ENCODE measurements at places on chromosomes 3 and 15. TPM values are rescaled to one million over a fixed set of nuclear protein-coding genes. Genes with fewer than 3 reads are reported as not detected.

DNA sequence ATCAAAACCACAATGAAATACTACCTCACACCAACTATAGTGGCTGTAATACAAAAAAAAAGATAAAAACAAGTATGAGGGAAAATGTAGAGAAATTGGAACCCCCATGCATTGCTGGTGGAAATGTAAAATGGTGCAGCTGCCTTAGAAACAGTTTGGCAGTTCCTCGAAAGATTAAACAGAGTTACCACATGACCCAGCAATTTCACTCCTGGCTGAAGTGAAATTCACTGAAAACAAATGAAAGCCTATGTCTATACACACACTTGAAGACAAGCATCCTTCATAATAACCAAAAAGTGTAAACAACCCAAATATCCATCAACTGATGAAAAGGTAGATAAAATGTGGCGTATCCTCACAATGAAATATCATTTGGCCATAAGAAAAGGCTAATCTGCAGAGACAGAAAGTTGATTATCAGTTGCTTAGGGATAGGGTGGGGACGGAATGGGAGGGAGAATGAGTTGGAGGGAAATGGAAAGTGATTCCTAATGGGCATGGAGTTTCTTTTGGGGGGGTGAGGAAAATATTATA is 20.1 kb upstream of the RASA2 start:
- DNase-seq, result no peak

- no peak for DNase-seq
Observed at GRCh38 chr3:197837282-197837681, 46.2 kb downstream of the LRCH3 start.

DNA sequence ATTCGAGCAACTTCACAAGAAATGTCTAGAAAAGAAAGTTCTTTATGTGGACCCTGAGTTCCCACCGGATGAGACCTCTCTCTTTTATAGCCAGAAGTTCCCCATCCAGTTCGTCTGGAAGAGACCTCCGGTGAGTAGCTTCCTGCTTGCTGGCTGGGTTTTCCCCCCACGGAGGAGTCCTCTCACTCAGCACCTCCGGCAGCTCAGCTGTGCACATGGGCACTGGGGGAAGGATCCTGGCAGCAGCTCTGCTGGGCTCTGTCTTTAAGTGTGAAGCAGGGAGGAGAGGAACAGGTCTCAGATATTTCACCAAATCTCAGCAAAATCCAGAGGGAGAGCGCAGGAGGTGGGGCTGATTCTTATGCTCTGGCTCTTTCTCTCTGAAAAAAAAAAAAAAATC is 684 bp downstream of the CAPN3 start:
- DNase-seq, result no peak

- DNase-seq, result no peak
Observed at GRCh38 chr3:82475306-82475705, 713.9 kb upstream of the GBE1 start.

GRCh38 chr3:187051724-187052366 is 87.5 kb downstream of the RPL39L start:
- DNase-seq, result no peak

- DNase-seq, result no peak
Observed at GRCh38 chr3:71659864-71660591, 65.2 kb downstream of the EIF4E3 start.

DNA sequence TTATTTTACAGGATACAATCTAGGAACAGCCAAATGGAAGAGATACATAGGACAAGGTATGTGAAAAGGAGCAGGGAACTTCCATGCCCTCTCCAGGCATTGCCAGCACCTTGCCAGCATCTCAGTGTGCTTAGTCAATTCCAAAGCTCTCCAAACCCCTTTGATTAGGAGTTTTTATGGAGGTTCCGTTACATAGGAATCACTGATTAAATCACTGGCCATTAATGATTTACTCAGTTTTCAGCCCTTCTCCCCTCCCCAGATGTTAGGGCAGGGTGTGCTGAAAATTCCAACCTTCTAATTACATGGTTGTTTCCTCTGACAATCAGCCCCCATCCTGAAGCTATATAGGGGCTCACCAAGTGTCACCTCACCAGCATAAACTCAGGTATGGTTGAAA is 11.5 kb downstream of the MYLK start:
- DNase-seq, result no peak

DNA sequence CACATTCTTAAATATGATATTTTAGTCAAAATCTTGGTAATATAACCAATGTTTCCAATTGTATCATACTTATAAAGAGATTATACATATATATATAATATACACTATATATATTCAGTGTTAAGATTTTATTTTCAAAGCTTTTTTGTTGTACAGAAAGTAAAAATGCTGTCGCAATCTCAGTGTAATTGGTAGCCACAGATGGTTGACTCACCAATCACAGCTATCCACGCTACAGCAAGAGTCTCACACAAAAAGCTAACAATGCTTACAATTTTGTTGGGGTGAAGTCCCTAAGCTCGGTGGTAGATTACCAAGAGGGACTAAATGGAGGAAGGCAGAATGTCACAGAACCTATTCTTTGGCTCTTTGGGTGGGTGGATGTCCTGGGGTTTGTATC is 16.9 kb upstream of the CFAP161 start:
- no peak for DNase-seq

DNA sequence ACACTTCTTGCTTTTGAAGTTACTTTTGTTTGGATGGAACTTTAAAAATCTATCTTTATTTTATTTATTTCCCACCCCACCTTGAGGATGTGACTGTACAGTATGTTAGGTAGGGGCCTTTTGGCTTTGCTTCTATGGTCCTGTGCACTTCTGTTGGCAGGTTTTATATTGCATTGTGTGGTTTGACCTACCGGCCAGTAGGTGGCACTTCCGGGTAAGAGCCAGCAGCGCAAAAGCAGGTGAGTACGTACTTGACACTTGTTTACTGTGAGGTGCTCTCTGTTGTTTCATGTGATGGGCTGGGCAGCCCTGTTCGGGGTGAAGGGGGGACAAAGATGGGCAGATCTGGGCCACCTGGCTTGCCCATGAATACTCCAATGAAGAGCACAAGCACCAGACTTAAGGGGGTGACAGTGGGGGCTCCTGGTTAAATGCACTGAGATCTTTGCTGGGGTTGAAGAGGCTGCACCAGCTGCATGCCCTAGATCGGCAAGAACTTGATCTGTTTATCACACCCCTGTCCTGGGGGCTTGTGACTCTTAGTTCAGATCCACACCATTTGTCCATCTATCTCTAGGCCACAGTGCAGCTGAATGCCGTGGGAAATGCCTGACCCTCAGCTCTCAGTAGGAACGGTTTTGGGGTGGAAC is 131.6 kb downstream of the NLGN1 start:
- no peak for DNase-seq

GRCh38 chr15:88636050-88636449 is 2.8 kb upstream of the ISG20 start:
- peak; percentile 61 for DNase-seq

DNA sequence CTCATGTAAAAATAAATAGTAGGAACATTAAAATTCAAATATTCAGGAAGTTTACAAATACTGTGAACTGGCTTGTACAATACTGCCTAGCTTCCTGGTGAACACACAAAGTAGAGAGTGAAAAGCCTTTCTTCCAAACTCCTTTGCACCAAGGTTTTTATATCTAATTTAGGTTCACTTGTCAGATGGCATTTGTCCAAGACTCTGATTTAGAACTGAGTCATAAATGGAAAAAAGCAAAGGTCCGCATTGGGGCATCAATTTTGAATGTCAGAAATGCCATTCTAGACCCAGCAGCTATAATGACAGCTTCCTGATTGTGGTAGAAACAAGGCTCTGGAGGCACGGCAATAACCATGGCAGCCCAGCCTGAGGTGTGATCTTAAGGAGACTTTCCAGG is 160.7 kb downstream of the PDE8A start:
- no peak for DNase-seq

DNA sequence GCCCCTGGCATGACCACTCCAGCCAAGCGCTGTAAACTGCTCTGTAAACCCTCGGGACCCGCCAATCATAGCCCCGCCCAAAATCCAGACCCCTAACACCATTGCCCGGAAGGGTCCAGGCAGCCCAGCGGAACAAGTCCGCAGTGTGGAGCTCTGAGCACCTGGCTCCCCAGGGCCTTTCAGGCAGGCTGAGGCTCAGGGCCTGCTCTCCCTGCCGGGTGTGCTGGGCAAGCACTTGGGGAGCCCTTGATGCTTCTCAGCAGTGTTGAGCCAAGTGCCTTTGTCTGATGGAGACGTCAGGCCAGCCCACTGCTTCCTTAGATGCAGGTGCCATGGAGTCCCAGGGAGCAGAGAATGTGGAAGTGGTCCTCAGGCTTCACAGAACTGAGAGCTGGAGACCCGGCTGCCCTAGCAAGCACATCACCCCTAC is 106.2 kb downstream of the TLE3 start:
- DNase-seq, result no peak

GRCh38 chr15:39320355-39320754 is 260.5 kb upstream of the THBS1 start:
- no peak for DNase-seq

DNA sequence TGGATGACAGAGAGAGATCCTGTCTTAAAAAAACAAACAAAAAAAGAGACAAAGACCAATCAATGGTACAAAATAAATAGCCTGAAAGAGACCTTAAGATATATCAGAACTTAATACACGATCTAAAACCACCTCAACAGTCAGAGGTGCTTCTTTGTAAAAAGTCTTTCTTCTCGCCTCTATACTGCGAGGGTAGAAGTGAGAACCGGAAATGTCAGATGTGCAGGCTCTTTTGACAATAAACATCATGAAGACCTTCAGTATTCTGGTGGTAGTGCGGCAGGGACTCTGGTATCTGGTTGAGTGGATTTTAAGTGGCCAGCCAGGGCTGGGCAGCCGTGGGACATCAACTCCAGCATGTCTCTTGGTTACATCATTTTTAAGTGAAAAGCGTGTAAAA is 30.0 kb downstream of the RUBCN start:
- DNase-seq, result no peak

GRCh38 chr3:55904716-55905115 is 417.6 kb upstream of the WNT5A start:
- DNase-seq, result no peak

- no peak for DNase-seq
Observed at GRCh38 chr3:197068077-197068476, 38.5 kb upstream of the MELTF start.

DNA sequence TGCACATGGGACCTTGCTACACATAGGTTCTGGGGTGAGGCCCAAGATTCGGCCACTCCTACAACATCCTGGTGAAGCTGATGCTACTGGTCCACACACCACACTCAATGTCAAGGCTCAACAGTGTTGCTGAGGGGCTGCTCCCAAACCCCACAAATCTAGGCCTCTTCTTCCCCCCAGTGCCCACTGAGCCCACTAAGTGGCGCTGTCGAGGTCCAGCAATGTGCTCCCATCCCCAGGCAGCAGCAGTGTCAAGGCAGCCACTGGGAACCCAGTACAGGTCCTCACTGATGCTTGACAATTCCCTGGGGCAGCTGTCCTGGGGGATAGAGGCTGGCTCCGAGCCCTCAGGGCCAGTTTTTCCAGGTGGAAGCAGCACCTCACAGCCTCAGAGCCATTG is 21.5 kb downstream of the SCN5A start:
- DNase-seq, result no peak

GRCh38 chr3:153897842-153898241 is 223.3 kb upstream of the ARHGEF26 start:
- DNase-seq, result no peak

DNA sequence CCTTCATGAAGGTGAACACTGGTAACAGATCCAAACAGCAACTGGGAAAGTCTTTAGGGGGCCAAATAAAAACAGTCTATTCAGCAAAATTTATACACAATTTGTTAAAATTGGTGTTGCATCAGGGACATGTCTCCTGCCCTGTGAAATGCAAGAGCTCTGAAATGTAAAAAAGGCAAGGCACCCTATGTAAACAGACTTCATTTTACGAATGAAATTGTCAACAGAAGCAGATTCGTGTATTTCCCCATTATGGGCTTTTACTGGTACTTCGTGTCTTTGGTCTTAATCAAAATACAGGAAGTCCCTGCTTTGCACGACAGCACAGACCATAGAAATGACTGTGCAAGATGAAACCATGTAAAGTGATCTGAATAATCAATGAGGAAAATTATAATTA is 127.3 kb upstream of the THBS1 start:
- no peak for DNase-seq

DNA sequence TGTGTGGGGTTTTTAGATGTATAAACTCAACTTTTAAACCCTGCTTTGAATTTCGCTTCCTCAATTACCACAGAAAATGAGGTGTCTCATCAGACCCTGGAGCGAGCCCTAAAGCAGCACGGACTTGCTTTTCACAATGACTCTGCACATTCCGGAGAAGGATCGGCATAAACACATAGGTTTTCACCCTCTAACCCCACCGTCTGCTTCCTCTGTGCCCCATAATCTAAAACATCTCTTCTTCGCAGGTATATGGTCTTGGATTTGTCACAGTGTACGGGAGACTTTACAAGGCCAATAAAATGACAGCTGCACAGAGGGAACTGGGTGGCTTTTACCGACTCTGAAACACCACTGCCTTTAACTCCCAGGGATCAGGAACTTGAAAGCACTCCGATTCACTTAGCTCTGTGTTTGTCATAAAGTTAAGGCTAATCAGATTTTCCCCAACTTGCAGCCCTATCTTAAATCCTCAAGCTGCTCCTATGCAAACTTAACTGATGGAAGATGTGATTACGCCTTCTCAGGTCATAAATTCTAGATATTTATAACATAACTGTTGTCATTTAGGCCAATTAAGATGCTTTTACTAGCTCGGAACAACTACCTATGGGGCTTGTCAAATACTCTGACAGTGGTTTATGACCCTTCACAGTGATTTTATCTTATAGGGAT is 133.4 kb upstream of the WNT5A start:
- no peak for DNase-seq

GRCh38 chr3:128239304-128239703 is 86.0 kb downstream of the EEFSEC start:
- DNase-seq, result no peak

DNA sequence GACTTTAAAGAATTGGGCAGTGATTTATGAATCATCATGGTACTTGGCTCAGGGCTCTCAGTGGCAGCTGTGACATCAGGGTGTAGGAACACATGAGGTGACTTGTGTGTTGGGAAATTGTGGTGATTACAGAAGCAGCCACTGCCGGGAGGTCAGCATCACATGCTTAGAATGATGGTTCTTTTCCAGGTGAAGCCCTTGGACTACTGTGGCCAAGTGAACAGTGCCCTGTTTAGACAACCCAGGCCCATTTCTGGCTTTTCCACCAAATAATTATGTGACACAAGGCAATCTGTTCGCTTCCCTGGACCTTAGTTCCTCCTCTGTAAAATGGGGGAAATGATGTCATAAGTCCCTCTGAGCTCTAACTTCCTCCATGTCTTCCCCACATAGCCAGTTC is 139.7 kb upstream of the ROPN1 start:
- DNase-seq, result no peak

Gene RPUSD2
- 5.3 TPM for total RNA-seq

Gene PLCH1
- 14.0 TPM for total RNA-seq

Gene GCSAM
- total RNA-seq, result 1.5 TPM

Gene SOX14
- not detected for total RNA-seq

Gene LSAMP
- total RNA-seq, result 20.1 TPM

Gene GOLGA8H
- total RNA-seq, result 0.24 TPM

Gene XXYLT1
- total RNA-seq, result 8.9 TPM

Gene DGKG
- 5.7 TPM for total RNA-seq

Gene SRGAP3
- 7.8 TPM for total RNA-seq

Gene TRH
- not detected for total RNA-seq

Gene SLC22A13
- 0.32 TPM for total RNA-seq
